ENCODE measurements at places on chromosomes 7 and 10.

DNA sequence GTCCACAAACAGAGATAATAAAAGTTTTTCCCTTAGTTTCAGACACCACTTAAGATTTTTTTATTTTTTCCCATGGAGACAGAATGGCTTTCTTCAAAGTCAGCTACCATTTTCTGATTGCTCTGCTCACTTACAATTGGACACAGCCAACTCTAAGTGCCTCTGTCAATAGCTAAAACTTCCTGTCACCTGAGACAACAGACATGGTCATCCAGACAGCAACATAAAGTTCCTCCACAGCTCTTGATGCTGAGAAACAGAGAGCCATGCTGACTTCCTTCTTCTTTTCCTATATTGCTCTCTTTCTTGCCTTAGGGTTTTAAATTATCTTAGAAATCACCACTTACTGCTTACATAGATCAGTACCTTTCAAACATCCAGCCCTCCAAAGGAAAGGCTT lies 12.0 kb downstream of the ZNF800 start:
- DNase-seq, result no peak

GRCh38 chr7:14400271-14400670 lies 410.8 kb upstream of the ETV1 start:
- no peak for DNase-seq

DNA sequence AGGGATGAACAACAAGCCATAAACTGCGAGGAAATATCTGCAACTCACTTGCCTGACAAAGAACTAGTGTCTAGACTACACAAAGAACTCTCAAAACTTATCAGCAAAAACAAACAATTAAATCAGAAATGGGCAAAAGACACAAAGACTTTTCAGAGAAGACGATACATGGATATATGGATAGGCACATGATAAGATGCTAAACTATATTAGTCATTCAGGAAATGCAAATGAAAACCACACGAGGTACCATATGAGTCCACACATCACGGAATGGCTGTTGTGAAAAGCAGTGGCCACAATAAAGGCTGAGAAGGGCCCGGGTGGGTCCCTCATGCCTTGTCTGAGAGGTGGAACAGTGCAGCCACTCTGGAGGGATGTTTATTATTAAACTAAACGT lies 267.8 kb downstream of the WDR37 start:
- DNase-seq, result no peak

DNA sequence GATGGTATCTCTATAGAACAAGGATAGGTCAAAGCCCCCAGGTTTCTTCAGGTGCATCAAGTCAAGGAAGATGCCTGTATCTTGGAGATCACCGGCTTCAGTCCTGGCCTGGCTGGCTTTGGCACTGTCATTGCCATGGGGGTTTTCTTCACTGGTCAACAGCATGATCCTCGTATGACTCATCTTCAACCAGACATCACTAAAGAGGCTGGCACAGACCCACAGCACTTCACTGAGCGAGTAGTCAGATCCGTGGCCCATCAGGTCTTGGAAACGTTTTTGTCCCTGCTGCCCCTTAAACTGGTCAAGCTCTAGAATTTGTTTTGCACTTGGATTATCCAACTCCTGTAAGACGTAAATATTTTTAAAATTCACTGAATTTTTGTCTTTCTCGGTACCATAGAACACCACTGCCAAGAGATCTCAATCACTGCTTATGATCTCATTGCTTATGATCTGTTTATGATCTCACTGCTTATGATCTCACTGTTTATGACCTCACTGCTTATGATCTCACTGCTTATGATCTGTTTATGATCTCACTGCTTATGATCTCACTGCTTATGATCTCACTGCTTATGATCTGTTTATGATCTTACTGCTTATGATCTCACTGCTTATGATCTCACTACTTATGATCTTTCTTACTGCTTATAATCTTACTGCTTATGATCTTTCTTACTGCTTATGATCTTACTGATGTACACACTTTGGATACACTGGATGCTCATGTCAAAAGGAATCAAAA lies 135.2 kb downstream of the CYP26A1 start:
- no peak for DNase-seq

DNA sequence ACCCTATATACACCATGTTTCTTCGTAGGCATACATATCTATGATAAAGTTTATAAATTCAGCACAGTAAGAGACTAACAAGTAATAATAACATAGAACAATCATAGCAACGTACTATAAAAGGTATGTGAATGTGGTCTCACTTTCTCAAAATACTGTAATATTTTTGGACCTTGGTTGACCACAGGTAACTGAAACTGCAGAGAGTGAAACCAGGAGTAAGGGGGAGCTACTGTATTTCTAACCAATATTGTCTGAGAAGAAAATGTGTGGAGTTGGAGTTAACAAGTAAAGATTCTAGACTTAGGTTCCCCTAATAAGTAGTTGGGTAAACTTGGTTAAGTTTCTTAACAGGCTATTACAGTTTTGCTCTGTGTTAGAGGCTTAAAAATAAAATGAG lies 72.1 kb downstream of the GNAI1 start:
- DNase-seq, result no peak

GRCh38 chr7:8817448-8818036 lies 384.1 kb downstream of the NXPH1 start:
- no peak for DNase-seq

DNA sequence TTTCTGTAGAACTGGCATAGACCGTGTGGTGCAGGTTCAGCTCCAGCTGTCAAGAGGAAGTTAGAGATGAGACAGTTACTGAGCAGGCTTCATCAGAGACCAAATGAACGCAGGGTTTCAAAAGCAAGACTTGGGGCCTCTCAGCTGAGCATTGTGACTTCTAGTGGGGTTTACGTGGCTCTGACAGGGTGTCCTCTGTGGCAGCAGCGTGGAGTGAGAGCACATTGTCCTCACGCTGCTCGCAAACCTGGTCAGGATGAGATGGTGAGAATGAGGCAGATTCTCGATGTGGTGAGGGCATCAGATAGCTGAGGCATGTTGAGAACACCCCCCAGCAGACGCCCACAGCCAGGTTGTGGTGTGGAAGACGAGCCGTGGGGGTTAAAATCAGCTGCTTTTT lies 126.0 kb downstream of the DNAJB6 start:
- no peak for DNase-seq

DNA sequence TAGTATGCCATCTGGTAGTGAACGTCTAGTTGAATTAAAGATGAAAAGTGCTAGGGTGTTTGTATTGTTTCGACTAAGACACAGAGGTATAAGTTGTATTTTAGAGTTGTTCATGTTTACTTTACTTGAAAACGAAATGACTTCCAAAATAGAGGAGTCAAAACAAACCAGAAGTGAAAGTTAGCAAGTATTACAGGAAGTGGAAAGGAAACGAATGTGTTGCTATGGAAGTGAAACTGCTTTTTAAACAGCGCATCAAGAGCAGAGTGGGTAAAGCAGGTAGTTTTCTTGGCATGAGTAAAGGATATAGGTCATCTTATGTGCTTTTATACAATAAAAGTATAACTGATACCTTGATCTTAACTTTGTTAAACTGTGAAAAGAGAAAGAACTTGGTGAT lies 20.0 kb upstream of the GALNTL5 start:
- DNase-seq, result no peak

GRCh38 chr10:67839951-67840350 lies 2.0 kb upstream of the DNAJC12 start:
- DNase-seq, result no peak
